ENCODE measurements at places on chromosomes 13 and 19.

DNA sequence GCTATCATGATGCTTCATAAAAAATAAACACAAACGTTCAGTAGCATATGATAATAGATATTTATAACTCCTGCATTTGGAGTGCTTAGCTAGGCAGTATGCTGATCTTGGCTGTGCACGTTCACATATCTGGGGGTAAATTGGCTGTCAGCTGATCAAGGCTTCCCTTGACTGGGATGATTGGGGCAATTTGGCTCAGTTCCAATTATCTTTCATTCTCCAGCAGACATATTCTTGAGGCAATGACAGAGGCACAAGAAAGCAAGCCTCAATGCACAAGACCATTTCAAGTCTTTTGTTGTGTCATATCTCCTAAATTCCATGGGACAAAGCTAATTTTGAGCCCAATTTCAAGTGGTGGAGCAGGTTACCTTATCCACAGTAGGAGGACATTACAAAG, 142.0 kb downstream of the DLEU7 start:
- no peak for DNase-seq

- DNase-seq, result peak; percentile 4
Observed at GRCh38 chr13:26186995-26187394, 35.1 kb downstream of the RNF6 start.

DNA sequence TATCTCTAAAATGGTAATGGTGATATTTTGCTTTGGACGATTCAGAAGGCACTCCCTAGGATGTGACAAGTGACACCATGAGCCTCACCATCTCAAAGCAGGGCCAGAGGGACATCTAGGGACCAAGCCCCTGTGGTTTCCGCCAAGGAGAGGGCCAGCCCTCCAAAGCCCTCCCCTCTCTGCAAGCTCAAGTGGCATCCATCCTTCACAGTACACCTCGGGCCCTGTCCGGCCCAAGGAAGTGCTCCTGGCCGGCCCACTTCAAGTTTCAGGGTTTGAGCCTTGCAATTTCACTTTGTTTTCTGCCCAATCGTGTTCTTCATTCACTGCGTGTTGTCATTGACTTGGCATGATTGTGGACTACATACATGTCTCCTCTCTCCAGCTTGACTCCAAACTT, 82.5 kb downstream of the TSHZ3 start:
- DNase-seq, result no peak

DNA sequence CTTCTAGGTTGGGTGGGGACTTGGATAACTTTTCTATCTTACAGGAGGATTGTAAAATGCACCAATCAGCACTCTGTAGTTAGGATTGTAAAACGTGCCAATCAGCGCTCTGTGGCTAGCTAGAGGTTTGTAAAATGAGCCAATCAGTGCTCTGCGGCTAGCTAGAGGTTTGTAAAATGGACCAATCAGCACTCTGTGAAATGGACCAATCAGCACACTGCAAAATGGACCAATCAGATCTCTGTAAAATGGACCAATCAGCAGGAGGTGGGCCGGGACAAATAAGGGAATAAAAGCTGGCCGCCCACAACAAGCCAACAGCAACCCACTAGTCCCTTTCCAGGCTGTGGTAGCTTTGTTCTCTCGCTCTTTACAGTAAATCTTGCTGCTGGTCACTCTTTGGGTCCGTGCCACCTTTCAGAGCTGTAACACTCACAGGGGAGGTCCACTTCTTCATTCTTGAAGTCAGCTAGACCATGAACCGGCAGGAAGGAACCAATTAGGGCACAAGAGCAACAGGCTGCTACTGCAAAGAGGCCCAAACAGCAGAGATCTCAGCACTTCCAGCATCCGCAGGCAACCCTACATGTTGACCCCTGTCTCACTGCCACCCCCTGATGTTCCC, 156.8 kb downstream of the DNAJC15 start:
- DNase-seq, result no peak

DNA sequence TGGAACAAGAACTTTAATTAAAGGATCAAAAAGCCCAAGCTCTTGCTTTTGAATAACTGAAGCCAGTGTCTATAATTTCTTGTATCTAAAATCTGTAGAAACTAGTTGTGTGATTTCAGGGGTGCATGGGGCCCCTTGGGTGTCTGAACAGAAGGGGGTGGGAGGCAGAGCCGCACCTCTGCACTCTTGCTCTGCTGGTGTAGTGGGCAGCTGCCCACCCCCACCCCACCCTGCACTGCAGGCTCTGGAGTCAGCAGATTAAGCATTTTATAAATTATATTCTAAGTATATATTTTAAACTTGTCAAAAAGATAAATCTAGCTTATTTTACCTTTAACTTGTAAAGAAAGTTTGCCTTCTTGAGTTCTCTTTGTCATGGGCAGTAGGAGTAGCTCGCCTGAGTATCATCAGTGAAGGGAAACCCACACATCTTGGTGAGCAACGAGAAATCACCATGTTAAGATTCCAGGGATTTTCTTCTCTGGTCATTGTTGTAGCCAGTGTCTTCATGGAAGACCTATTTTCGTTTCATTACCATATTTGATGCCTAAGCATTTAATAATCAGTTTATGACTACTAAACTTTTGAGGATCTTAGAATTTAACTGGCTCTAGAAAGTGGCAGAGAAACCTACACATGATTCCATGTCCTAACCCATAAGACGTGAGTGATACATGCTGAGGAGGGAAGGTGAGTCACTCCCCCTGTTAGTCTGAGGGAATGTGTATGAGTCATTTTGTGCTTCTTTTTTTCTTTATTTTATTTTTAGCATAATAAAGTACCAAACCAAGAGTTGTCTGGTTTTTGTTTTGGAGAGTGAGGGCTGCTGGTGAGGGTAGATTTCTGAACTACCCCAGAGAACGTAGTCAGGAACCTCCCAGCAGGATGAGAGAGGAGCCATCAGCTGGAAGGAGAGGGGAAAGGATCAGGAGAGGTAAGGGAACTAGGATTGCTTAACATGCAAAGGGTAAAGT, 7.7 kb downstream of the UBE2L5 start:
- no peak for DNase-seq

- DNase-seq, result no peak
Observed at GRCh38 chr13:113297370-113298042, 467 bp downstream of the LAMP1 start.

GRCh38 chr19:47157431-47158321, 27.0 kb downstream of the SAE1 start:
- peak; percentile 65 for DNase-seq

DNA sequence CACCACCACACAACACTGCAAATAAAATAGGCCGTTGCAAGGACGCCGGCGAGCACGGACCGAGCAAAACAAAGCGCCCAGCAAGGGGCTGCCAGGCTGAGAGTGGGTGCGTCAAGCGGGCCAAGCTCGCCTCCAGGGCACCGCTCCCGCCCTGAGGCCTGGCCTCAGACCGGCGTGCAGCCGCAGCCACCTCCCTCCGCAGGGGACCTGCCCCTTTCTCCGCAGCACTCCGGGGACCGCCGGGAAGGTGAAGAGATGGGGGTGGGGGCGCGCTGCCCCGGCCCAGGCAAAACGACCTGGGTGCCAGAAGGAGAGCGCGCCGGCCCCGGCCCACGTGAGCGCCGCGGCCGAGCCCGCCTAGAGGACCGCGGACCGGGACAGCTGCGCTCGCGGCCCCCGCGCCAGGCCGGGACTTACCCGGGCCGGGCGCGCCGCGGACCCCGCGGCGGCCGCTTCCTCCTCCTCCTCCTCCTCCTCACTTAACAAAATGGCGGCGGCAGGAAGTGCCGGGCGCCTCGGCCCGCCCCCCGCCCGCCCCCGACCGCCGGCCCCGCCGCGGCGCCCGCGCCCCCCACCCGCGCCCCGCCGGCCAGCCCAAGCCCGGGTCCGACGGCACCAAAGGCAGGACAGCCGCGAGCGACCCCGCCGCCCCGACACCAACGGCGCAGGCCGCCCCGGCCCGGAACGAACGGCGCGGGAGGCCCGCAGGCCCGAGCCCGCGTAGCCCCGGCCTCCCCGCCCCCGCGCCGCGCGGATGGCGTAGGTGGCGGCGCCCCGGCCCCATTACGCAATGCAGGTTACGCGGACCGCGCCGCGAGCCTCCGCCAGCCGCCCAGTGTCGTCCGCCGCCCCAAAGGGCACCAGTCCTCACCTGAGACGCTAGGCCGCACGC, 674 bp downstream of the BRD4 start:
- DNase-seq, result peak; percentile 37

DNA sequence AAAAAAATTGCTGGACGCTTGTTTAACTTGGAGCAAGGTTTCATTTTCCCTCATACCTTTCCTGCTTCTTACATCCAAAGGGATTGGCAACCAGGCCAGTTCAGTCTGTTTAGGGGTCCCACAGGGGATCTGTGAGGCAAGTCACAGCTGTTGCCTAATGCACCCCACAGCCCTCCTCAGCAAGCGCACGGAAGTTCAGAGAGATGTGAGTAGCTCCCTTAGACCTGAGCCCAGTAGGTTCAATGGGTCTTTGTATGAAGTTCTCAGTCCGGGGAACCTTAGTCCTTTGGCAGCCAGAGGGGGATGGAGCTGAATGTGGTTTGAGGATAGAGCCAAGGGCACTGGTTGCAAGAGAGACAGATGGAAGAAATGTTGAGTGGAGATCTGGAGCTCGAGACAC, 13.0 kb downstream of the SAMD4B start:
- no peak for DNase-seq

DNA sequence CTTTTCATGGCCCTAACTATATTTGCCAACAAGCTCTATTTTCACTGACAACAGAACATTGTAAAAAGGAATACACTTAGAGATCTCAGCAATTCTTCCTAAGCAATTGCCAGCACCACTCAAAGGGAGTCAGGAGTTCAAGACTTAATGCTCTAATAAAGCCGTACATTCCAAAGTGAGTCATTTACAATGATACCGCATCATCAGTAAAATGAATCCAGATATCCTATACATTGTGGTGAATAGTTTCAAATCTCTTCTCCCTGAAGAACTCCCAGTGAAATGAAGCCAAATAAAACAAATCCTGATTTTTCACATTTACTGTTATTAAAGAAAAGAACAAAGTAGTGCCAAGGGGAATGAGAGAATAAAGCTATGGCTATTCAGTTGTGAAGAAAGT, 2898.7 kb upstream of the PCDH20 start:
- DNase-seq, result no peak

DNA sequence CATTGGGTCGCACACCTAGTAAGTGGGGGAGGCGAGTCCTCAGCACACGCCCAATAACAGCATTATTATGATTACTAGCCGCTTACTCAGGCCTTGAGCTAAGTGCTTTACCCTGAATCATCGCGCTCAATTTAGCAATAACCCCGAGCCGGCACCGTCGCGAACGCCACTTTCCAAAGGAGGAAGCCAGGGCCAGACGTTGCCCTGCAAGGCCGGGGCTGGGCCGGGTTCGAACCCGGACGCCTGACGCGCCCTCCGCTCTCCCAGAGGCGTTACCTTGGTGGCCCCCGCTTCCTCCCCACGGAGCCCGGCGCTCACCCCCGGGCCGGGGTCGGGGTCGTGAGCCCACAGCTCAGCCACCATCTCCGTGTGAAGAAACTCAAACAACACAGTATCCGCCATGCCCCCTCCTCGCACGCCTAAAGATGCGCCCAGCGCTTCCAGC, at the start of gene TRAPPC6A:
TSS of gene TRAPPC6A (minus strand) at position 421 of the 445 bp plus-strand sequence. CDS start at position 402, 19 bp downstream.
- DNase-seq, result no peak

DNA sequence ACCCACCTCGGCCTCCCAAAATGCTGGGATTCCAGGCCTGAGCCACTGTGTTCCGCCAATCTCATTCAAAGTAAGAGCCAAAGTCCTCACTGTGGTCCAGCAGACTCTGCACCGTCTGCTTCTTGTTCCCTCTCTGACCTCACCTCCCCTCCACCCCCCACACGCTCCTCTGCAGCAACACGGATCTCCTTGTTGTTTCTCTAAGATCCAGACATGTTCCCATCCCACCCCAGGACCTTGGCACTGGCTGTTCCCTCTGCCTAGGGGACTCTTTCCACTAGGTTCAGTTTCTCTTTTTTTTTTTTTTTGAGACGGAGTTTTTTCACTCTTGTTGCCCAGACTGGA, 38.4 kb downstream of the LTBP4 start:
- no peak for DNase-seq

DNA sequence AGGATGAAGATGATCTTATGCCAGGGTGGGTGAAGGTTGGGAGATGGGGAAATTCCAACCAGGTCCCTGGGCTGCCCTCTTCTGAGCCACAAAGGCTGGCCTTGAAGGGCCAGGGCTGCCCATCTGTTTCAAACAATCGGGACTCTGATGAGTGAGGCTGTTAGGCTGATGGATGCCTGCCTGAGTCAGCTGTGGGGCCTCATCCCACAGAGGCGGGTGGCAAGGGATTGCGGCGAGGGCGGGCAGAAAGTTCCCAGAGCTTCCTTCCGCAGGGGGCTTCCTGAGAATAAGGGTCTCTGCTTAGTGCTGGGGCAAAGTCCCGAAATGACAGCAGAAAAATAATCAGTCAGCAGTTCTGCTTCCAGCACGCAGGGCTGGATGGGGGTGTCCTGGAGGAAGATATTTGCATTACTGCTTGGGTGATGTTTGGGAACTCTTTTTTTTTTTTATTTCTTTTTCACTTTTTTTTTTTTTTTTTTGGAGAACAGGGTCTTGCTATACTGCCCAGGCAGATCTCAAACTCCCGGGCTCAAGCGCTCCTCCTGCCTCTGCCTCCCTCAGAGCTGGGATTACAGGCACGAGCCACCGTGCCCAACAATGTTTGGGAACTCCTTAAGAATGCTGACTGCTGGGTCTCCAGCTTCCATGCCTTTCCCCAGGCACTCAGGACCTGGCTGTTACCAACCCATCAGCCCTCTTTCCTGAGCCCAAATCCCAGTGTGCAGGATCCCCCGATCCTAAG, 14.1 kb downstream of the SH3GL1 start:
- DNase-seq, result no peak

GRCh38 chr13:51829568-51829899, 15.4 kb downstream of the TMEM272 start:
- DNase-seq, result no peak

- no peak for DNase-seq
Observed at GRCh38 chr19:28482221-28482620, 730.7 kb downstream of the UQCRFS1 start.
